ENCODE measurements at places on chromosomes 16 and 17.

- no peak for DNase-seq
Observed at GRCh38 chr17:12209632-12210191, 189.0 kb downstream of the MAP2K4 start.

DNA sequence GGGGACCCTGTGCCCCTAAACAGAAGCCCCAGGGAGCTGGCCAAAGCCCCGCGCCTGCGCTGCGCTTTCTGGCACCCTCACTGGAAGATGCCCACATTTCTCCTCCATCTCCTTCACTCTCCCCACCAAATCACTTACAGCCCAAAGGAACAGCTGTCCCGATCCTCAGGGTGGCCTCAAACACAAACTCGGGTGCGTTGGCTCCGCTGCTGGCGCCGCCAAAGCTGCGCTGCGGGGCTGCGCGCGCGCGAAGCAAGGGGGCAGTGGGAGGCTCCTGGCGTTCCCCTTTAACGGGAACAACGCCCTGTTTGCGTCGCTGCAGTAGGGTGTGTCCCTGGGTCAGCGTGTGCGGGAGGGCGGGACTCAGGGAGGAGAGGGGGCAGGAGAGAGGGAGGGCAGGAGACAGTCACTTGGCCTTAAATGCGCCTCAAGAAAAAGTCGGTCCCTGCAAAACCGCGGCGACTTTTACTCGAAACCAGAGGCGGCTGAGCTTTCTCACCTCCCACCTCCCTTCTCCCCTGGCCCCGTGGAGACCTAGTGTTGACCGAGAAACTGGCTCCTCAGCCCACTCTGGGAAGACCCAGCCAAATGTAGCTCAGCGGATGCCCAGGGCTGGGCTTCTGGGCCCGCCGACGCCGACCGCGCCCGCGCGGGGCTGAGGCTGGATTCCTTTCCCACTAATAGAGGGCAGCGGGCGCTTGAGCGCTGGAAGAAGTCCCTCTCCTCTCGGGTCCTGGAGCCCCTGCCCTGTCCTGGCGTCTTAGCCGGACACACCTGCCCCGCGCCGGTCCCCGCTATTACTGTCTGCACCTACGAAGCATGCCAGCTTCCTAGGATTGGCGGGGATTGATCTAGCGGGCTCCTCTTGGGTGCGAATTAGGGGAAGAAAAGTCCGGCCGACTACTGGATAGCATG is 2.6 kb downstream of the PMP22 start:
- peak; percentile 18 for DNase-seq

GRCh38 chr17:68954146-68954896 is 871 bp downstream of the ABCA8 start:
- no peak for DNase-seq

DNA sequence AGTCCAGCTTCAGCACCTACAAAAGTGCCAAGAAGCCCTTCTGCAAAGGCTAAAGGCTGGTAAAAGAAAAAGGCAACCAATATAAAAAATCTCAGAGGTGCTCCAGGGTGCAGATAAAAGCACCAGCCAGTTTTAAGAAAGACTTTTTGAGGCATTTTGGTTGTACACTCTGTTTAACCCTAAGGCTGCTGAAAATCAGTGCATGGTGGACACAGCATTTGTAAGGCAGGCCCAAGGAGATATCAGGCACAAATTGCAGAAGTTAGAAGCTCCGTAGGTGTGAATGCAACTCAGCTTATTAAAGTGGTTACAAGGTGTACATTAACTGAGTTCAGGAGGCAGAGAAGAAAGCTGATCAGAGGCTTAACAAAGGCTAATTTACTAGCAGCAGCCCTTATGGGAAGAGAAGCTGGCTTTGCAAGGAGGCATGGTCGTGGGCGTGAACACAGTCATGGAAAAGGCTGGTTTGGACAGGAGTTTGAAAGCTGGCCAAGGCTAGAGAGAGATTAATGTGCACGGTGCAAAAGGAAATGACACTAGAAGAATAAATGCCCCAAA is 21.1 kb downstream of the ACSM1 start:
- peak; percentile 15 for DNase-seq

GRCh38 chr17:2391597-2392251 is 9.1 kb downstream of the MNT start:
- DNase-seq, result no peak
